ENCODE measurements at places on chromosomes 16 and 17.

DNA sequence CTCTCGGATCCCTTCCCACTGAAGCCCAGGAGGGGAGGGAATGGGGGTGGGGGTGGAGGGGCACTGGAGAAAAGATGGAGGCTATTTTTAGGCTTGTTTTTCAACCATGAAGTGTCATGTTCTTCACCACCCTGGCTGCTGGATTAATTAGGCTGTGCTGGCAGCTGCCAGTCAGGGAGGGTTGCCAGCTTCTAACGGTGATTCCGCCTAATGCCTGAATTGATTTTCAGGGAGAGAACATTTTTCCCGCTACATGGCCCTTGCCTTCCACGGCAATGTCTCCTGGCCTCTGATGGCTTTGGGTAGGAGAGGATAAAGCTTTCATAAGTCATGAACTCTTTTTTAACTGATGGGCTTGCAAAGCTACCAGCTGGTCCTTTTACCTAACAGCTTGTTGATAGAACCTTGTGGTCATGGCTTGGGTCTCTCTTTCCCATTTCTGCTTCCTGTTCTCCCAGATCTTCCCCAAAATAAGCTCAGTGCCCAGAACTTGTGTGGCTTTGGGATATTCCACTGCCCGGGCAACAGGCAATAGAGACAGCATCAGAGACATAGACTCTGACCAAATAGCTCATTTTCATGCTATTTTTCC, 167.4 kb downstream of the PITPNC1 start:
- no peak for DNase-seq

- no peak for DNase-seq
These were observed 25.7 kb downstream of the IRF8 start for GRCh38 chr16:85924675-85925074.

DNA sequence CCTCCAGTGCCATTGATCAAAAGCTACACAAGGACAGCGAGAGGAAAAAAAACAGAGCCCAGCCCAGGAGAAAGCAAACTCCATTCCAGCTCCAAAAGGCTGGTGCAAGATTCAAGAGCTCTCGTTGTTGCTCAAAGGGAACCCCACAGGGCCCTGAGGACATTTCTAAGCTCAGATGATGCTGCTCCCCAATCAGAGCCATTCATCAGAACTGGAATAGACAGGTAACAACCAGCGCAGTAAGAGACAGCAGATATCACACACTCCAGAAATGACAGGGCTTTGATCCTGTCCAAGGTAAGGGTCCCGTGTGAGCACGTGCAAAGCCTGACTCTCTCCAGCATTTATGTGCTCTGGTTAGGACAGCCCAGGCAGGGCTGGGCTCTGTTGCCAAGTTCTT, 20.1 kb downstream of the PMP22 start:
- DNase-seq = no peak

DNA sequence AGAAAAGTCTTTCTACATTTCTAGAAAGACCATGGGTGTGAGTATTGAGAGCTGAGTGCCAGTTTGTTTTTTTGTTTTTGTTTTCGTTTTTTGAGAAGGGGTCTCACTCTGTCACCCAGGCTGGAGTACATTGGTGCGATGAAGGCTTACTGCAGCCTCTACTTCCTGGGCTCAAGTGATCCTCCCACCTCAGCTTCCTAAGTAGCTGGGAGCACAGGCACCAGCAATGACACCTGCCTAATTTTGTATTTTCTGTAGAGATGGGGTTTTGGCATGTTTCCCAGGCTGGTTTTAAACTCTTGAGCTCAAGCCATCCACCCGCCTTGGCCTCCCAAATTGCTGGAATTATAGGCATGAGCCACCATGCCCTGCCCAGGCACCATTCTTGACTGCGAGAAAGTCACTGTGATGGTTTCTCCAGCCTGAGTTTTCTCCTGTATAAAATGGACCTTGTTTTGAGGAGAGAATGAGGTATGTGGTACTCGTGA, 673.8 kb downstream of the MAF start:
- no peak for DNase-seq
